Mesothelial cell of epicardium (in vitro differentiated cells): ENCODE measurements at places on chromosomes 12 and 14.
A peak's percentile ranks its signal among the peaks of the same experiment; 100 is the strongest.

DNA sequence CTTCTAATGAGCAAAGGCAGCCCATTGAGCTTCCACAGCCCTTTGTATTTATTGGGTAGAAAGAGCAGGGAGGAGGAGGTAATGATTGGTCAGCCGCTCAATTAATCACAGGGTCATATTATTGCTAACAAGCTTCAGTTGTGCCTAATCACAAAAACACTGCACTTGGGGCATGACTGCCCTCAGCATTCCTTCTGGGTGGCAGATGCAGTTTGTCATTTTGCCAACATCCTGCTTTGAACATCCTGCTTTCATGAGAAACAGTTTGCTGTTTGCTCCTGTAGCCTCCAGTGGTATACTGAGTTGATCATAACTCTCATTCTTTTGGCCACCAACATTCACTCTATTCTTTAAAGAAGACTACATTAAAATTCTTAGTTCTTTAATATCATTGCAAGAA, 462.9 kb upstream of the MIS18BP1 start:
- no peak for DNase-seq

DNA sequence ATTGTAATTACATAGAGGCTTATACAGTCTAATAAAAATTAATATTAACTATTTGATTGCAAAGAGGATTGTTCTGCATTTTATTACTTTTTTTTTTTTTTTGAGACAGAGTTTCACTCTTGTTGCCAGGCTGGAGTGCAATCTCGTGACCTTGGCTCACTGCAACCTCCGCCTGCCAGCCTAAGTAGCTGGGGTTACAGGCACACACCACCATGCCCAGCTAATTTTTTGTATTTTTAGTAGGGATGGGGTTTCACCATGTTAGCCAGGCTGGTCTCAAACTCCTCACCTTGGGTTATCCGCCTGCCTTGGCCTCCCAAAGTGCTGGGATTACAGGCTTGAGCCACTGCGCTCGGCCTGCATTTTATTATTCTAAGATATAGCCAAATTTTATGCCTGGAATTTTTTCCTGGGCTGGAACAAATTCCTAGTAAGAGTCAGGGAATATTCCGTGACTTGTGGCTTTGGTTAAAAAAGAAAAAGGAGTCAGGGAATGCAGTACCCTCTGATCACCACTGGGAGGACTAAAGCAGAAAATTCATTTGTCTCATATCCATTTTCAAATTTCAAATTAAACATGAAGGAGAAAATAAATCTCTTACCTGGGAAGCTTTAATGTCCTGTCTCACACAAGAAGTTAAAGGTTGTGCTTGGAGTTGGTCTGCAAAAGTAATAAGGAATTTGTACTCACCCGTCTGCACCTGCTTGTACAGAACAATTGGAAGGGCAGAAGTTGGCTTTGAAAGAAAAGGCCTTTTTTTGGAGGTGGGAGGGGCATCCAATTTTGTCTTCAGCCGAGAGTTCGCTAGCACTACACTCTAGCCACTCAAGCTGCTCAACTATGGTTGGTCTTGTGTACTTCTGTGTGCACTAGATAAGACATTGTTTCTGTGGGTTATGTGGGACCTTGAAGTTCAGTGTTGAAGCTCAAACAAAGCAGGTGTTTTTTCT, 8.7 kb downstream of the MARK3 start:
- DNase-seq, result no peak

GRCh38 chr14:68262567-68262966, 443.0 kb downstream of the RAD51B start:
- DNase-seq, result no peak

GRCh38 chr14:23056145-23056955, 970 bp downstream of the CDH24 start:
- no peak for DNase-seq

- no peak for DNase-seq
Measured at GRCh38 chr12:48813465-48814261, 4.6 kb upstream of the CACNB3 start.

DNA sequence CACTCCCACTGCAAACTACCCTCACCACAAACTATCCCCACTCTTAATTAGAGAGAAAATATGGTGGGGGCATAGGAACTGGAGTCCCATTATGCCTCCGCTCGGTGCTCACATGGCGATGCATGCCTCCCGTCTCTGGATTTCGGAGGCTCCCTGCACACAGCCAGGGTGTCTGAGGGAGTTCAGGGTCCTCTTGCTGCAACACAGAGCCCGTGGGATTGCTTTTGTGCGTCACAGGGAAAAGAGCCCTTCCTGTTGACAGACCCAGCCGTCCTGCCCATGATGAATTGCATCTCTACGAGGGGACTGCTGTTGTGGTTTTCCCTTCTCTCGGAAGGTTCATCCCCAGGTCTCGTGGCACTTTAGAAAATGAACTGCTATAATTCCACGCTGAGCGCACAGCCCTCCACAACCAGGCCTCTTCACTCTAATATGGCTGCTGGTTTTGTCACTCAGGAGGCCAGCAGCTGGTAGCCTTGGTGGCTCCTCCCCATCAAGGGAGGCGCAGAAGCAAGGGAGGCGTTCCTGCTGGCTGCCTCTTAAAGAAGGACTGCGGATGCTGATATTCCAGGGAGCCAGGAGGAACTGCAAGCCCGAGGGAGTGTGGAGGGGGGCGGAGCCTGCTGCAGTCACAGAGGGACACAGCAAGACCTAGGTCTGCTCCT, 158.0 kb downstream of the KCNA5 start:
- peak; percentile 47 for DNase-seq

GRCh38 chr14:77338302-77338701, 17.5 kb downstream of the GSTZ1 start:
- DNase-seq, result no peak
